Esophagus squamous epithelium (tissue), 5 donors: ENCODE measurements at places on chromosomes 4 and X.

- no peak for DNase-seq
These were observed 340.7 kb upstream of the HS3ST1 start for GRCh38 chr4:11769434-11769833.

GRCh38 chr4:120155287-120155686 lies 88.6 kb upstream of the MAD2L1 start:
- DNase-seq, result no peak

DNA sequence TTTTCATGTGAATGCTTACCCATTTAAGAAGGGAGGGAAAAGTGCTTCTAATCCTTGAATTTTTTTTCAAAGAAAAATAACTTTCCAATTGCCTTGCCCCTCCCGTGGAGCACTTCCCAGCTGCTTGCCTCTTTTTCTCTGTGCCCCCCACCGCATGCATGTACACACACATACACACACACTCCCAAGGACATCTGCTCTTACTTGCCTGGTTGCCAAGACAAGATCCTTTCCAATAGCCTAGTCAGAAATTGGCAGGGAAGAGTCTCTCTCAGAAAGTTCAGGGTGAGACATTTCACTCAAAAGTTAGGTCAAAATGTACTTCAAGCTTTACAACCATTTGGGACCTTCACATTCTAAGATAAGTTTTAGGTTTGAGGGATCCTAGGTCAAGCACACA lies 10.9 kb downstream of the HHIP start:
- no peak for DNase-seq

DNA sequence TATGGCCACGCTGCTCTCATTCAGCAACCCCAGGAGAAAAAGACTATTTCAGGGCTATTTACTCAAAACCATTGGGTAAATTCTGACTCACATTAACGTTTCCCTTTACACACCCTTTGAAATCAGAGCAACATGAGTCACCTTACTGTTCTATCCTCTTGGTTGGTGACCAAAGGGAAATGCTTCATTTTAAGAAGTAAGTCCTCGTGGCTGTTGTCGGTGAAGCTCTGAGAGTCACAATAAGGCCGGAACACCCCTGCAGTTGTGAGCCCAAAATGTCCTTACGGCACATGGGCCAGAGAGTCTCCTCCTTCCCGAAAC lies 56.3 kb upstream of the SPRY1 start:
- DNase-seq, result no peak

- no peak for DNase-seq
These were observed 105.1 kb downstream of the PHF8 start for GRCh38 chrX:53939127-53939526.

GRCh38 chr4:64399313-64400109 lies 9.7 kb downstream of the TECRL start:
- no peak for DNase-seq

DNA sequence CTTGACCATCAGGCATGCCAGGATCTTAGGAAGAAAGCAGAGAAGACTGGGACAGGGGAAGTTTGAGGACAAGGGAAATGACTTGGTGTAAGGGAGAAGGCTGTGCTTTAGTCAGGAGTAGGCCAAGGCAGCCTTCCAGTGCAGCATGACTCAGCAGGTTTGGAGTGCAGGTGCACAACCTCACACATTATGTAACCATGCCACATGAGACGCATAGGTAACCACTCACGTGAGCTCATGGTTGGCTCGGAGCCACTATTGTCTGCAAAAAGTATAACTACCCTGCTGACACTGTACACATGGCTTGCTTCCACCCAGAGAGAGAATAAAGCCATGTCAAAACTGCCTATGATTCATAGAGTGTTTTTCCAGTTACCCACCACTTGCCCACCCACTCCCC lies 715.9 kb downstream of the SMARCA1 start:
- no peak for DNase-seq

DNA sequence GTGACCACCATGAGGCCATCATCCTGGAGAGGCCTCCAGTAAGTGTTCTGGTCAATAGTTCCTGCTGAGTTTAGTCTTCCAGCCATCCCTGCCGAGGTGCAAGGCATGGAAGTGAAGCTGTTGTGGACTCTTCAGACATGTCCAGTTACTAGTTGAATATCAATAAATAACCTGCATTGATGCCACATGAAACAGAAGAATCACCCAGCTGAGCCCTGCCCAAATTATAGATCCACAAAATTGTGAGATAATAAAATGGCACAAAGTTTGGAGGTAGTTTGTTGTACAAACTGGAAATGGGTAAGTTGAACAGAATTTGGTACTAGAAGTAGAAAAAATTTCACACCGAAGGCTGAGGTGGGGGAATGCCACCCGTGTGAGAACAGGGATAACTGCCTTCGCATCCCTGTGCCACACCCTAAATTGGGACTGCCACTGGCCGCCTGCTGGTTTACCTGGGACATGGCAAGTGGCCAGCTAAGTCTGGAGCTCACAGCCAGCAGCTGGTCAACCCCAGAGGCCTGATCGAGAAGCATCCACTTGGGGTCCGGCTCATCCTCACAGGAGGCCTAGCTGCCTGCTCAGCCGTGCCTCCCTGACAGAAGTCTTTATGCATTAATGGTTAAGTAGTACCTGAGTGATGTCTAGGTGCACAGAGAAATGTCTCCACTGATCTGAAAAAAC lies 184.5 kb downstream of the SPRY1 start:
- no peak for DNase-seq

DNA sequence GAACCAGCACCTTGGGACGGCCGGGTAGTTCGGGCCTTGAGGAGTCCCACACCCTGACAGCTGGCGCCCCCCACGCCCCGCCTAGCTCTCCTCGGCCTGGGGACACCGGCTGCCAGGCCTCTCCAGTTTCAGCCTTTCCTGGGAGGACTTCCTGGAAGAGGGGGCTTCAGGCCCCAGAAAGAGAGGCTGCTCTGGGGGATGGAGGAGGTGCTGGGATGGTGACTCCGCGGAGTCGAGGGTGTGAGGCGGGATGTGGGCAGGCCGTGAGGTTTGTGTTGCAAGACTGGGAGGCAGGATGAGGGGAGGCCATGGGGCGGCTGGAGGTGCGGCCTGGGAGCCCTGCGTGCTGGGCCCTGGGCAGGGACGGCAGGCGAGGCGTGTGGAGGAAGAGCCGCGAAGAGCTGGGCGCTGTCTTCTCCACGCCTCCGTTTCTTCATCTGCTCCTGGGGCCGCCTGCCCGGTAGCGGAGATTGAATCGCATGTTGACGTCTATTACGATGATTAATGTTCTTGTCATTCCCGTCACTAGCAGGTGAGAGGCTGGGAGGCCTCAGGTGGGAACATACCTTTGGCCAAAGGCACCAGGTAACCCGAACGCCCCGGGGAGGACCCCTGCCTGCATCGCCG lies 918 bp upstream of the FGFRL1 start:
- peak; percentile 24 for DNase-seq

DNA sequence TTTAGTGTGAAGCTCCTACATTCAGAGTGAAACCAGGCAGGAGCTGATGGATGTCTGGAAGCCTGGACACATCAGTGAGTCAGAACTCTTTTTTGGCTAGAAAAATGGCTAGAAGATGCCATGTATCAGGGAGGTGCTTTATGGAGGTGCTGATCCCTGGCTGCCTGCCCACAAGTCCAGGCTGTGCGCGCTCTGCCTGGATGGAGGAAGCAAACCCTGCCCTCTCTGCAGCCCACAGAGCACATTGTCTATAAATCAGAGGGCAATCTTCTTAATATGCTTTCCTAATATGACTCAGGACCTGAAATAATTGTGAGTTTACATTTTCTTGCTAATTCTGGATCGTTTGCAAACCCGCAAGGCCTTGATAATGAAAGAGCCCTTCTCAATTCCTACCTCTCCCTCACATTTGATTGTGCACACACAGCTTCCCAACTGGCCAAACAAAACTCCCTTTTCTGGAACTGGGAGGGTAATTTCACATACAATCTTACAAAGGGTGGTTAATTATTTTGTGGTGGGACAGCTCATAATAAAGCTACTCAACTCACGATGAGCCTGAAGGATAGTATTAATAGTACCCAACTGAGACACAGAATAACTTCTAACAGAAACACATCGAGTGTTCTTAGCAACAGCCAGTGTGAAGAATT lies 11.7 kb downstream of the MFAP3L start:
- DNase-seq, result no peak

DNA sequence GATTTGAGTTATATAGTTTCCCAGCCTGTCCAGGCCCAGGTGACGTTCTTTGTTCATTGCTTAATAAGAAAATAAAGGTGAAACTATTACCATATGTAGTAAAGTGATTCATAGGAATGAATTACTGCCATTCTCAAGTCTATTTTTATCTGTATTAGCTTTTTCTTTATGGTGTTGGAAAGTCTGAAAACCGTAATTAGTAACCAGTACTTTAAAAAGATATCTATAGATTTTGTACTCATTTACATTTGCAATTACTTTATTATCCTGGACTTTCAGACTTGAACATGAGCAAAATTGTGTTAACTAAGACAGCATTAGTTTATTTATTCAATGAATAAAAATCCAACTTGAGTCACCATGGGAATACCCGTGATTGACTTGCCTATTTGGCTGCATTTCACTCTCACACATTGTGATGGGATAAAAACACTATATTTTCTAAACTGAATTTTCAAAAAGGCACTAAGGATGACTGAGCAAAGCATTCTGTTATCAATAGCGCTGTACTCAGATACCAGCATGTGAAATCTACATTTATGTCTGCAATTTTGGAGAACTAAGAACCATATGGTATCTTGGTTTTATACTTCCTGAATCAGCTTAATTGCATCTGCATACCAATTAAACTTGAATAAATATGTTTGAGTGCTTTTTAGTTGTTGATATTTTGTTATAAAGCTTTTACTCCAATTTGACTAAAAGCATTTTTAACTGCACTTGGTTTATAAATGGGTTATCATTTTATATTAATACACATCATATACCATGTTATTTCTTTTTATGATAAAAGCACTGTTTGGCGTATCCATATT lies 154.6 kb downstream of the CCSER1 start:
- no peak for DNase-seq

DNA sequence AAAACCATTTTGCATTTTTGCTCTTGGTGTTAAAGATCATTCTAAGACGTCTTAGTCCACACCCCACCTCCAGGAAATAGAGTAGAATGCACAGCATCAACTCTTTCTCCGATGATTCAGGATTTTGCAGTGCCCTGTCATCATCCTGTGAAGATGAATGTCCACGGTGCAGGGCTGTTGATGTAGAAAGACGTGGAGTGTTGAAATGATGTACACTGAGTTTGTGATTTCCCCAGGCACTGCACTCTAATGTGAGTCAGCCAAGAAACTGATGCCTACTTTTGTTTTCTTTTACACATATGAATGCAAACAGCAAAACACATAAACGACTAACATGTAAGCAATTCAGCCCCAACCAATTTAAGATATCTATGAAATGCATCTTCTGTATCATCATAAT lies 10.5 kb downstream of the LGI2 start:
- DNase-seq, result no peak

DNA sequence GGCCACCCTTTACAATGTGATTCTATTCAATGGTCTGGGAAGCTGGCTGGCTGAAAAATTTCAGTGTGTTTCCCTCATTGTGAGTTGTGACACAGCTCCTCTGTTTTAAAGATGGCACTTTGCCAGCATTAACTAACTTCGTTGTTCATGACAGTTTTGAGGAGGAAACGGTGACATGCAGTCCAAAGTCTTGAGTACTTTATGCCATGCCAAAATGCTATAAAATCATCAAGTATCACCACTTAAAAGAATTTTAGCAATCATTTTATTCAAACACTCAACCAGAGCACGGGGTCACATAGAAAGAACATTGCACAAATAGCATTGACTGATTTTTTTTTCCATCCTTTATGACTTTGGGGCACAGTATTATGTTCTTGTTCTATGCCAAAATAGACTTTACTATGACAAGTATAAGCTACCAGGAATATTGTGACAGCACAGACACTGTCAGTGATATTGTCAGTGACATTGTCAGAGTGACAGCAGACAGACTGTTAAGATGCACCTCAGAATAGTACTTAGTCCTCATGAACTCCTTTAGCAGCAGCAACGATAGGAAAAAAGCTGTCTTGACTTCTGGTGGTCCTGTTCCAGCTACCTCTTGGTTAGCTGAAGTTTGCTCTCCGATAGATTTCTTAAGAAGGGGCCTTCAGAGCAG lies 46.7 kb downstream of the CXCL13 start:
- no peak for DNase-seq

DNA sequence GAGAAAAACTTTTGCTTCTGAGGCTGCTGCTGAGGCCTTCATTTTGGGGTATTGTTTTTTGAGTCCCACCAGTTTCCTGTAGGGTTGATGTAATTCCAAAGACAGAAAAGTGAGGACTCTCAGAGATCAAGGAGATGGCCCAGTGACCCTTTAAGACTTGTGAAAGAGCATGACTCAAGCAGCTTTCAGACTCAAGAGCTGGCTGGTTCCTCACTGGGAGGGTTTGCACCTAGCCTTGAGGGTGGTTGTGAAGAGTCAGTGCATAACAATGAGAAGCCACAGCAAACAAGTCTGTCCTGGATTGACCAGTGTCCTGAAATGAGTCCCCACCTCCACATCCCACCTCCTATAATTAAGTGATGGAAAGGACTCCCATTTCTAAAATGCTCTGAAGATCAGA lies 89.2 kb downstream of the NHS start:
- no peak for DNase-seq

DNA sequence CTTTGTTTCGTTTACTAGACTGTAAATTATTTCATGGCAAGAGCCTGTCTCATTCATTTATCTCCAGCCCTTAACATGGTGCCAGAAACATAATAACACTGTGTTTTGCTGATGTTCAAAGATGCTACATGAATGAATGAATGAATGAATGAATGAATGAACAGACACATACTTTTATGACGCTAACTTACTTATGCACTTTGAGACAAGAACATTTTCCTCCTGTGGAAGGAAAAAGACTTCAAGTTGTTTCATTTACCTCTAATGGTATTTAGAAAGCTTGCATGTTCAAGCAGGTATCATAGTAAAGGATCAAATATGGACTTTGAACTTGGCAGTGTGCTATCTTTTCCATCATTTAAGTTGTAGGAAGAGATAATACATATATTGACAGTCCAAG lies 131.6 kb downstream of the GLRA2 start:
- DNase-seq, result no peak

GRCh38 chrX:71667328-71668247 lies at the start of gene LOC101059915:
LOC101059915 (plus strand) TSS chrX:71667546.
- DNase-seq, result no peak

GRCh38 chr4:184792950-184793555 lies 32.7 kb downstream of the ACSL1 start:
- no peak for DNase-seq

DNA sequence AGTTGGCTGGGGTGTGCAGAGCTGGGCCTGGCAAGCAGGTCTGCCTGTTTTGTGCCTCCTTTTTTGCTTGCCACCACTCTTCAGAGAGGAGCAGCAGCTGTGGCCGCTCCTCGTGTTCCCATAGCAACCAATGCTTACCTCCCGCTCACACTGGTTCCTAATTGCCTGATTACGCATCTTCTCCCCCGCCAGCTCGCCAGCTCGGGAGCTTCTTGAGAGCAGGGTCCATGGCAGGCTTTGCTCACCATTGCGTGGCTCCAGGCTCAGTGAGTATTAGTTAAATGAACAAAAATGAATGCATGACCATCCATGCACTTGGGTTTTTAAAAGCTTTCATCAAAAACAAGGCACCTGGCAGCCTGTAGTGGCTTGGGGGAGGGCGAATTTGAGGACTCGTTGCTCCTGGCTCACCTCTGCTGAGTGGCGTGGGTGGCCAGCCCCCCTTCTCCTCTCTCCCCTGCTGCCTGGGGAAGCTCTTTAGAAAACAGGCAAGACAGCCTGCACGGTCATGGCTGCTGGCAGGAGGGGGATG lies 14.2 kb upstream of the PJA1 start:
- DNase-seq, result no peak

- no peak for DNase-seq
These were observed 9.6 kb upstream of the DLG3 start for GRCh38 chrX:70434914-70435586.
